ENCODE measurements at places on chromosomes 13 and 19. TPM values are rescaled to one million over a fixed set of nuclear protein-coding genes. Genes with fewer than 3 reads are reported as not detected.

- no peak for DNase-seq
These were observed 3.4 kb downstream of the C3 start for GRCh38 chr19:6717036-6717435.

DNA sequence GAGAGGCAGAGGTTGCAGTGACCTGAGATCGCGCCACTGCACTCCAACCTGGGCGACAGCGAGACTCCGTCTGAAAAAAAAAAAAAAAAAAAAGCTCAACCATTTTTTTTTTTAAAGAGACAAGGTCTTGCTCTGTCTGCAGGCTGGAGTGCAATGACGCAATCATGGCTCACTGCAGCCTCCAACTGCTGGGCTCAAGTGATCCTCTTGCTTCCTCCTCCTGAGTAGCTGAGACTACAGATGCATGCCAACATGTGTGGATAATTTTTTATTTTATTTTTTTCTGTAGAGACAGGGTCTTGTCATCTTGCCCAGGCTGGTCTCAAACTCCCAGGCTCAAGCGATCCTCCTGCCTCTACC lies 10.3 kb downstream of the EHD2 start:
- no peak for DNase-seq

- DNase-seq: no peak
These were observed 2.6 kb downstream of the SULT2B1 start for GRCh38 chr19:48554385-48555091.

DNA sequence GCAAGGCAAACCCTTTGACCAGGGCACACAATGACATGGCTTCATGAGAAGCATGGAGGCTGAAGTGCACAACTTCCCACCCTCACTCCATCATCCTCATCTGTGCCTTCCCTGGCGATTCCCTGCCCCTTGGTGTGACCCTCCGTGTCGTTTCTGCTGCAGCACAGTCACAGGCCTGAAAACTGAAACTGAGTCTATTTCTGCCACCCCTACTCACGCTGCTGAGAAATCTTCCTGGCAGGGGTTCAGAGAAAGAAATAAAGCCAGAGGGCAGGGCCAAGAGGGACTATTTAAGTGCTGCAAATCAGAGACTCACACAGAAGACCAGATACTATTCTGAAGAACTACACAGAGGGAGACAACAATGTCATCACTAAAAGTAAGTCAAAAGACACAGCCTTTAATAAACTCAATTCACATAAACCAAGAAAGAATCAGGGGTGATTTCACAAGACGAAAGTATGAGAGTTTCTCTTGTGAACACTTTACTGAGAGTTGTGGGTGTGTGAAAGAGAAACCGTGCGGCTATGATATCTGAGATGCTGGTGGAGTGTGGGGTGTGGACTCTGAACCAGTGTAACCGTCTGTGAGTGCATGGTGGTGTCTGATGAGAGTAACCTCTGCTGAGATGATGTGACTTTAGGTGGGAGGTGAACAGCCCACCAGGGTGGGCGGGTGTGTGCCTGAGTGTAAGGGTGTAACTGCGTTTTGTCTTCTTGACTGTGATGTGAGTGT lies 23.5 kb downstream of the LGALS16 start:
- DNase-seq: no peak

GRCh38 chr19:49205114-49205513 lies 47.5 kb downstream of the TRPM4 start:
- no peak for DNase-seq

- no peak for DNase-seq
These were observed 2.1 kb downstream of the EDNRB start for GRCh38 chr13:77916488-77916887.

DNA sequence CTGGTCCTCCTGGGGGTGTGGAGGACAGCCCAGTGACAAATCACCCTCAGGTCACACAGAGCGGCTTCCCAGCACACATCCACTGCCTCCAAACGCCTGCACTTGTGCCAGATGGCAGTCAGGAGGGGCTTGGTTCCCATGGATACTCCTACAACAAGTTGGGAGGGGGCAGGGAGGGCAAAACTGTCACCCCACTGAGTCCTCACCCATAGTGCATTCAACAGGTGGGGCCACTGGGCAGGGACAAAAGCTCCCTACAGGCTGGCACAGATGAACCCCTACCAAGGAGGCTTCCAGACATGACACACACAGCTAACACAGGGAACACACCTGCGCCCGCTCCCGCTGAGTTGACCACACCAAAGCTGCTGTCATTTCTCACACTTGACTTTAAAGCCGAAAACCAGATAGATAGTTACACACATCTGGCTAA lies 120.5 kb downstream of the STK24 start:
- DNase-seq: no peak

GRCh38 chr13:110319774-110320509 lies 12.9 kb downstream of the COL4A2 start:
- DNase-seq: no peak

DNA sequence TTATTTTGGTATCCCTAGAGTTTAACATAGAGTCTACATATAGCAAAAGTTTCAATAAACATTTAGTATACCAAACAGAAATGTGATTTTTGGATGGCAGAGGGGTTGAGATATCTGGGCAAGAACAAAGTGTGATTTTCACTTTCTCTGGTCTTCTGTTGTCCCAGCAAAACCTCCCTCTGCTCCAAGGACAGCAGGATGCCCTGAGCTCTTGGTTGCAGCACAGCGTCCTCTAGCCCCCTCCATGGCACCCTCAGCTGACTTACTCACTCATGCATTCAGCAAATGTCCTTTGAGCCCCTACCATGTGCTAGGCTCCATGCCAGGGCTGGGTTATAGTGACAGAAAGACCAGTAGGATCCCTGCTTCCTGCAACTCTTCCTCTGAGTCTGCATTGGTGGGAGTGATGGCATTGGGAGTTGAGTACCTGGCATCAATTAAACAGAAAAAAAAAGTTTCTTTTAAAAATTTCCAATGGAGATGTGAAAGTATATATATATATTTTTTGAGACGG lies 104.8 kb upstream of the UBL3 start:
- DNase-seq: no peak

- DNase-seq: no peak
These were observed 83.2 kb downstream of the CCNA1 start for GRCh38 chr13:36515466-36515865.

GRCh38 chr19:12884926-12885748 lies 1.9 kb downstream of the KLF1 start:
- no peak for DNase-seq

- peak; percentile 9 for DNase-seq
These were observed 26.2 kb upstream of the WDFY2 start for GRCh38 chr13:51557875-51558612.

DNA sequence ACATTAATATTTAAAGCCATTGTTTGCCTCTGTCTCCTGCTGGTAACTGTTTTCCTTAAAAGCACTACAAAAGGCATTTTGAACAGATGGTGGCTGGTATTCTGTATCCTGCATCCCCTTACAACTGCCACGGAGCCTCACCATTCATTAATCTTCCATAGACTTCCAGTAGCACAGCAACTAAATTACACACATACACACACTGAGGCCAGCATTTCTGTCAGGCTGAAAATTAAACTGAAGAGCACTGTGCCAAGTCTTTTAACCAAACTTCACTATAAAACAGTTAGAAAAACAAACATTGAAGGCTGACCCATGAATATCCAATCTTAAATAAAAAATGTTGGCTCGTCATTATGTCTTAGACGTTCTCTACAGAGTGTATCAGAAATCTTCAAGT lies 697.8 kb downstream of the DACH1 start:
- DNase-seq: no peak

- no peak for DNase-seq
These were observed 86.2 kb downstream of the IRS2 start for GRCh38 chr13:109700176-109700575.

DNA sequence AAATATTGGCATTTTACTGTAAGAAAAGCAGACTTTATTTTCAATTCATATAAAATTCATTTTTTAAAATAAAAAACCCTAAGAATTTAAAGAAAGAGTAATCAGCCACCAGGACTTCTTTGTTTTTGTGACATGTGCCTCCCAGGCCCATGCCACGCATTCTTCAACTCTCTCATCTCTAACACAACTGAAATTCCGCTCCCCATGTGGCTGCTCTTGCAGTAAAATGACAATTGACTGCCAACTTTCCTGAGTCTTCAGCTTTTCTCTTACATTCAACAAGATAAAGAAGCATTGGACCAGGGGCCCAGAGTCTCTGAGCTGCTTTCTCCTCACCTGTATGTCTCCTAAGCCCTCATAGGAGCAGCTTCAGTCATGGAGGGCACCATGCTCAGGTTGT lies 372.1 kb downstream of the UQCRFS1 start:
- no peak for DNase-seq

GRCh38 chr13:20968745-20969144 lies 66.2 kb upstream of the XPO4 start:
- no peak for DNase-seq

- no peak for DNase-seq
These were observed 72.8 kb upstream of the PCDH8 start for GRCh38 chr13:52921194-52921593.

GRCh38 chr19:46975925-46976782 lies 43.5 kb upstream of the NPAS1 start:
- peak; percentile 76 for DNase-seq

DNA sequence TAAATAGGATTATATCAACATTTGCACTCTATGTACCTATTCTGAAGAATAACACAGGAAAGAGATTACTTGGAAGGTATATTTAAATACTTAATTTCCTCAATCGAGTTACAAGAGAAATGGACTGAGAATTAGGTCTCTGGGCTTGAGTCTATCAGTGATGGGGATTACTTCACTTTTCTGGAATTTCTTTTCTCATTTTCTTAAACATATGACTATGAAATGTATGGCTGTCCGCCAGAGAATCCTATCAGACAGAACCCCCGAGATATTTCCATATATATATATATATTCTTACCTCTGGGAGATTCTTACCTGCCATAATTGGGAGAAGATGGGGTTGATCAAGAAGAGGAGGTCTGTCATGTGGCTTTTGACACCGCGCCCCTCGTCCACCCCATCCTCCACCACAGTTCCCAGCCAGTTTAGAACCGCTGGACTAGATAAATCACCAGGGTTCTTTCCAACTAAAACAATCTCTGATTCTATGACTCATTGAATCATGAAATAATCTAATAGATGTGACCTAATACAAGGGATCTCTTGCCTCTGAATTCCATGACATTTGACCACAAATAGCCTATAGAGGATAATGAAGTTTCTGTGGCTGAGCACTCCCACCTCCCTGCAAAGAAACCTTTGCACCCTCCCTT lies 231.3 kb downstream of the TBC1D4 start:
- no peak for DNase-seq

DNA sequence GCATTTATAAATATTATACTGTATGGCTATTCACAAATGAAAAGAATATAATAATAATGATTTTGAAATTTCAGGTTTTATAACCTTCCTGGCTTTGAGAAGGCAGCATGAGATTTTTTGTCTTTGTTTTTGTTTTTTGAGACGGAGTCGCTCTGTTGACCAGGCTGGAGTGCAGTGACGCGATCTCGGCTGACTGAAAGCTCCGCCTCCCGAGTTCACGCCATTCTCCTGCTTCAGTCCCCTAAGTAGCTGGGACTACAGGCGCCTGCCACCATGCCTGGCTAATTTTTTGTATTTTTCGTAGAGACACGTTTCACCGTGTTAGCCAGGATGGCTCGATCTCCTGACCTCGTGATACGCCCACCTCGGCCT lies 64.1 kb downstream of the ZNF429 start:
- DNase-seq: peak; percentile 66

GRCh38 chr19:39017026-39017425 lies 15.3 kb downstream of the FBXO27 start:
- no peak for DNase-seq

DNA sequence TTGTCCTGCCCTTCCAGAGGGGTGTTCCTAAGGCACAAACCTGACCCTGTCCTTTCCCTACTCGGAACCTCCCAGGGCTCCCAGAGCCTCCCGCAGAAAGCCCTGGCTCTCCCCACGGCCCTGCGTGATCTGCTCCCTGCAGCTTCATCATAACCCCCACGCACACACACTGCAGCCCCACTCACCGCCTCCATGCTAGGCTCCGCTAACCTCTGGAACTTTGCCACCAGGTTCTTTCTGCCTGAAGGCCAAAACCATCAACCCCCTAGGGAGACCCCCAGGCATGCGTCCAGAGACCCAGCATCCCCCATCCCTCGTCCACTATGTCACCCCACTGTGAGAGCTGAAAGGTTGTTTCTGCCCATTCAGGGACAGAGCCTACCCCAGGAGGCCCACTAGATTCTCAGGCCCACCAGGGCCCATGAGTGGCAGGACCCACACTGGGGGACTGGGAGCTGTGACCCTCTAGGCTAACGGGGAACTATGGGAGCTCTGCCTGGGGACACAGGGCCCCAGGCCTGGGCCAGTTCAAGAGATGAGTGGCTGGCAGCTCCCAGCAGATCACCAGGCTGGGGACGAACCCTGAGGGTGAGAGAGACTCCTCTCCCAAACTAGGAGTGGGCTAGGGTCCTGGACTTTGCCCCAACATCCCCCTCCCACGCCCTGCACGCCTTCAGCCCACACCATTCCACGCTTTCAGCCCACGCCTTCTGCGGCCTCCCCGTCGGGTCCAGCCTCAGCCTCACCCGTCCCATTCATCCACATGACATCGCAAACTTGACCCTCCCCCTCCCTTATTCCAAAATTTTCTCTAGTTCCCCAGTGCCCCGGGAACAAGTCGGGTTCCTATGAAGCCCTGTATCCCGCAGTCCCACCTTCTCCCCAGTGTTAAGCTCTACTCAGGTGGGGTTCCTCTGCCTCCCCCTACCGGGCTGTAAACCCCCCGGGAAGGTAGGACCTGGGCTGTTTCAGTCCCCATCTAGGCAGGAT lies 33.2 kb upstream of the PNMA8B start:
- no peak for DNase-seq

- DNase-seq: no peak
These were observed 30.2 kb upstream of the FREM2 start for GRCh38 chr13:38656699-38657098.

GRCh38 chr19:17243830-17244617 lies 1.7 kb downstream of the NR2F6 start:
- DNase-seq: no peak

DNA sequence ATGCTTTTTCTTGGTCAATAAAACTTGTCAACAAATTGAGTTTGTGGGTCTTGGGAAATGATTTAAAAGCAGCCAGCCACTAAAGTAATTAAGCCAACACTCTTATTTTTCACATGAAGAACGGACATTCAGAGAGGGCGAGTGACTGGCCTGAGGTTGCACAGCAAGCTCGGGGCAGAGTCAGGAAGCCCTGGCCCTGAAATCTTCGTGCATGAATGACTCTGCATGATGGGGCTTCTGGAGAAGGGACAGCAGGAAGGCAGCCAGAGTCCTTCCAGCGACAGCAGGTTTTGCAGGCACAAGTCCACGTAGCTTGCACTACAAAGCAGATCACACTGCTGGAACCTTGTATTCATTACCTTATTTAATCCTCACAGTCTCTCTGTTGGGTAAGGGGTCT lies 232.5 kb downstream of the ZNF536 start:
- no peak for DNase-seq

GRCh38 chr19:16019691-16020448 lies 56.4 kb upstream of the TPM4 start:
- DNase-seq: no peak

IZUMO4 gene
- 2.2 TPM for total RNA-seq

TINCR gene
- total RNA-seq: 0.31 TPM

MBD3L2 gene
- total RNA-seq: not detected

ZNF784 gene
- 5.1 TPM for total RNA-seq

APOC4 gene
- total RNA-seq: not detected

TBXA2R gene
- total RNA-seq: 0.78 TPM

ZBTB32 gene
- not detected for total RNA-seq

MISP3 gene
- 1.6 TPM for total RNA-seq

KIR2DL4 gene
- not detected for total RNA-seq

KL gene
- total RNA-seq: 2.8 TPM

Data from occipital lobe (tissue), 3 donors.